ENCODE measurements at places on chromosomes 13 and 19.

- DNase-seq: no peak
Measured at GRCh38 chr13:100680131-100680530, 5.5 kb upstream of the TMTC4 start.

- no peak for DNase-seq
Measured at GRCh38 chr13:51639171-51639570, 54.9 kb downstream of the WDFY2 start.

- no peak for DNase-seq
Measured at GRCh38 chr19:15241259-15241910, 9.1 kb upstream of the EPHX3 start.

- no peak for DNase-seq
Measured at GRCh38 chr13:26695891-26696311, 64.7 kb downstream of the GPR12 start.

GRCh38 chr19:35206855-35207254 is 21.7 kb downstream of the FAM187B start:
- DNase-seq: no peak

DNA sequence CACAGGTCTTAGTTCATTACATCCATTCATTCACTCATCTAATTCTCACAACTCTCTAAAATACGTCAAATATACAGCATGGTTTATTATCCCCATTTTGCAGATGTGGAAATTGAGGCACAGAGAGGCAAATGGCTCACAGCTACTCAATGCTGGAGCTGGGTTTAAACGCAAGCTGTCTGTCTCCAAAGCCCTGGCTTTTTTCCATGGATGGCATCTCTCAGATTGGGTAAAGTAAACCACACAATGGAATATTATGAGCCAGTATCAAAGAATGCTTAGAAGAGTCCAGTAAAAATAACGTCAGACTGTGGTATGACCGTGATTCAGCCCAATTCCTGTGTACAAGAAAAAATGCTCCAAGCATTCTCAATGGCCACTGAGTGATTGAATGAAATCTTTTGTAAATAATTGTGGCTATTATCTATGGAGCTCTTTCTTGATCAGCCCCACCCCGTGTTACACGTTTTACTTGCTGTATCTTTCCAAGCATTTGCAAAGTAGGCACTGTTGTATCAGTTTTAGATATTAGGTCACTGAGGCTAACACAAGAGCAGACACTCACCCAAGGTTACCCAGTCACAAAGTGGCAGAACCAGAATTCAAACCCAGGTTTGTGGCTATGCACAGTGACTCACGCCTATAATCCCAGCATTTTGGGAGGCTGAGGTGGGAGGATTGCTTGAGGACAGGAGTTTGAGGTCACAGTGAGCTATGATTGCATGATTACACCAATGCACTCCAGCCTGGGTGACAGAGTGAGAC is 5.5 kb upstream of the ACP7 start:
- DNase-seq: peak; percentile 82

DNA sequence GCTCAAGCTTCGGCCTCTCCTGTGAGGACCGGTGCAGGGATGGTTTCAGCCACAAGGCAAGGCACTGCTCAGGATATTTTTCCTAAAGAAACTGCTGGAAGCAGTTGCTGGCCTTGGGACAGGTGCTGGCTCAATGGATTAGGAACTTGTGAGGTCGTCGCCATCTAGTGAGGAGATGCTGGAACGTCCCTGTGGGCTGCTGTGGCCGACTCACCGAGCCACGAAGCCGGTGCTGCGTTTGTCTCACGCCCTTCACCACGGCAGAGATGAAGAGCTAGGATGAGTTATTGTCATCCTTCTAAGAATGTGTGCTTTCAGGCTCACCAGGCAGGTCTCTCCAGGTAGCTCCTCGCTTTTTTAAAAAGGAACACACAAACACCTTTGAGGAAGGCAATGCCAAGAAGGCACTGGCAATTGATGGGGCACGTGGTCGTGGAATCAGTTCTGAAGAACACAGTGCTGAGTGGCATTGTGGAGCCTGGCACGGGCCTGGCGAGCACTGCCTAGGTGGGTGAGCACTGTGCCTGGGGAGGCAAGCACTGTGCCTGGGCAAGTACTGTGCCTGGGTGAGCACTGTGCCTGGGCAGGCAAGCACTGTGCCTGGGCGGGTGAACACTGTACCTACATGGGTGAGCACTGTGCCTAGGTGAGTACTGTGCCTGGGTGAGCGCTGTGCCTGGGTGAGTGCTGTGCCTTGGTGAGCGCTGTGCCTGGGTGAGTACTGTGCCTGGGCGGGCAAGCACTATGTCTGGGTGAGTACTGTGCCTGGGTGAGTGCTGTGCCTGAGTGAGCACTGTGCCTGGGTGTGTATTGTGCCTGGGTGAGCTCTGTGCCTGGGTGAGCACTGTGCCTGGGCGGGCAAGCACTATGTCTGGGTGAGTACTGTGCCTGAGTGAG is 140.4 kb downstream of the TEX29 start:
- no peak for DNase-seq

DNA sequence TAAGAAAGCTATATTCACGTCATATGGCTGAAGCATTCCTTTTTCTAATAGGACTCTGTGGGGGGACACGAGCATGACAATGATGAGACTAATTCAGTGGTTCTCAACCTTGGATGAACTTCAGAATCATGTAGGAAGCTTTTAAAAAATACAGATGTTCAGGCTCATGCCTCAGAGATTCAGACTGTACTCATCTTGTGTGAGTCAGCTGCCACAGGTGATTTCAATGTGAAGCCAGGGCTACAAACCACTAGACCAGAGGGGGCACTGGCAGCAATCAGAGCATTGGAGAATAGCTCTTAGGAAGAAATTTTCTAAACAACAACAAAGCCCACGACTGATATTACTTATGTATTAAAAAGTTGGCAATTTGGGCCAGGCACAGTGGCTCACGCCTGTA is 91.7 kb downstream of the SERP2 start:
- no peak for DNase-seq

DNA sequence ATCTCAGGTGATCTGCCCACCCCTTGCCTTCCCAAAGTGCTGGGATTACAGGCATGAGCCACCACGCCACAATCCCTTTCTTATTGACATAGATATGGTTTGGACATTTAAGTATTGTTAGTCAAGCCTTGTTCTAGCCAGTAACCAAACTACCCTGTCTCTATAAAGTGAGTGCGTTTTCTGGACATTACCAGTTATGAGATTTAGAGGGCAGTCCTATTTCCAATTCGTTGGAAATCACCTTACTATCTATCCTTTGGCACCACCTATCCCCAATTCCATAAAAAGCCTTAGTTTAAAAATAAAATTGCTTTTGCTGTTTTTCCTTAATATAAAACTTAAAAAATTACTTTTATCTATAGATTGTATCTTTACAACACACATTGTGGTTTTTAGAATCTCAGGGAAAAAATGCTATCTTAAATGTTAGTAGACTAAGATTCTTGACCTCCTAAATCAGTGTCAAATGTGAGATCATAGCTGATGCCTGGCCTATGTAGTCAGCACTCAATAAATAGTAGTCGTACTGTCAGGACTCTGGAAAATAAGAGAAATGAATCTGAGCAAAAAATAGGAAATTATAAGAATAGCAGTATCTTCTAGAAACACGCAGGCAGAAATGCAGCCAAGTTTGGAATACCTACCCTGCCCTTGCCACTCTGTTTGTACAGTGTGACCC is 57.0 kb downstream of the NUFIP1 start:
- DNase-seq: no peak

GRCh38 chr13:96781141-96781540 is 213.1 kb downstream of the OXGR1 start:
- no peak for DNase-seq

- DNase-seq: no peak
Measured at GRCh38 chr19:11096210-11096841, 7.1 kb downstream of the LDLR start.
